ENCODE measurements at places on chromosomes 3 and 15.
A peak's percentile ranks its signal among the peaks of the same experiment; 100 is the strongest.

GRCh38 chr3:161821591-161821990 lies 325.0 kb downstream of the OTOL1 start:
- no peak for DNase-seq

GRCh38 chr3:156406393-156406792 lies 148.5 kb downstream of the SSR3 start:
- no peak for DNase-seq

DNA sequence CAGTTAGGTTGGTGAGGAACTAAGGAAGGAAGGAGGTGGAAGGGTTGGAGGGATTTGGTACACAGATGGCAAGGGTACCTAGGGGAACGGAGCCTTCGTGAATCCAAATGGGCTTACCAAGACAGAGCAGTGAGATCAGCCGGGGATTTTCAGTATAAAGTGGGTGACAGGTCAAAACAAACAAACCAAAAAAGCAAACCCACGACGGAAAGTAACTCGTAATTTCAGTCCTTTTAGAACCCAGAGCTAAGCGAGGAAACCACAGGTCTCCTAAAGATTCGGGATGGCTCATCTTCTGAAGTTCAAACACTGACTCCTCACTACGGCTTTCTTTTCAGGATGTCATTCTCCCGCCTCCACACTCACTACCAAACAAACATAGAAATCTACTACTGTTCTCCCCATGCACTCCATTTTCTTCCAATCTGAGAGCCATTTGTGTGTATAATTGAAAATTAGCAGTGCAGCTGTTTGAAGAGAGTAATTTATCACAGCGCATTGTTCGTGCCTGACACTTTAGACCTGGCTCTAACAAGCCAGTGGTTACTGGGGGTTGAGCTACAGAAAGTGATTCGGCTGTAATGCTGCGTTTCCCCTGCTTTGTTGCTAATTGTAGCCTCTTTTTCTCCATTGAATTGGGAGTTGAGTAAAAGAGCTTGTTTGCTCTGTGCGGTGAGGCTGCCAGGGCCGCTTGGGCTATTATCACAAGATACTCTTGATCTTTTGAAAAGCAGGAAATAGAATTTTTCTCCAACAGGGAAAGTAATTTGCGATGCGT lies 64.7 kb upstream of the CCDC39 start:
- DNase-seq, result no peak

- no peak for DNase-seq
These were observed 69.3 kb downstream of the CHRD start for GRCh38 chr3:184449161-184449515.

GRCh38 chr3:129068291-129068886 lies 7.8 kb downstream of the GP9 start:
- no peak for DNase-seq

- no peak for DNase-seq
These were observed 23.0 kb downstream of the HES1 start for GRCh38 chr3:194158942-194159439.

- no peak for DNase-seq
These were observed 521.5 kb upstream of the PPP2R3A start for GRCh38 chr3:135444058-135444457.

- no peak for DNase-seq
These were observed 397.4 kb upstream of the AZI2 start for GRCh38 chr3:28745916-28746617.

DNA sequence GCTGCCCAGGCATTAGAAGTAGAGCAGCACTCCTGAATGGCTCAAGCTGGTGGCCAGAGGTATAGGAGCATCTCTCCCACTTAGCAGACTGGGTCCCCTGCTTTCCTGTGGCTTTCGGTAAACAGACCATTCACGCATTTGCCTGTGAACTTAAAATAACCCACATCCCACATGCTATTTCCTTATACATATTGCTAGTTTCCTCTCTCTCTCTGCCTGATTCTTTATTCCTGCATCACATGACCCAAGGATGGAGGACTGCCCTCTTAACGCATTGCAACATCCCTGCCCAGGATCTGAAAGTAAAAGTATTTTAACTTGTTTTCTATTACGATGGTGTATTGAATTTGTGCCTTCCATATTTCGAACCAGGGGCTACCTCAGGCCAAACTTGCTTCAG lies 43.4 kb upstream of the NLGN1 start:
- no peak for DNase-seq

DNA sequence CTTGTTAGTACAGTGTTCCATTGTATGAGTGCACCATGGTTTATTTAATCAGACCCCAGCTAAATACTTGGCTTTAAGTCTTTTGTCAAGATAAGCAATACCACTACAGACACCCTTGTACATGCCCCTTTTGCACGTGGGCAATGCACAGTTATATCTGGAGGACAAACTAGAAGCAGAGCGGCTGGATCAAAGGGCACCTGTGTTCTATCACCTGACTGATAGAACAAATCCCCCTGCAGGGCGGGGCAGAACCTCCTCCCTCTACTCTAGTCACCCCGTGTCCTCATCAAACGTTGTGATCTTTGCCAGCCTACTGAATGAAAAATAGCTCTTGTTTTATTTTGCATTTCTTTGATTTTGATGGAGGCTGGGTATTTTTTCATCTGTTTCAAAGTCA lies 314.9 kb downstream of the TLE3 start:
- DNase-seq, result peak; percentile 16

- no peak for DNase-seq
These were observed 13.7 kb downstream of the SERPINI1 start for GRCh38 chr3:167749209-167749608.

DNA sequence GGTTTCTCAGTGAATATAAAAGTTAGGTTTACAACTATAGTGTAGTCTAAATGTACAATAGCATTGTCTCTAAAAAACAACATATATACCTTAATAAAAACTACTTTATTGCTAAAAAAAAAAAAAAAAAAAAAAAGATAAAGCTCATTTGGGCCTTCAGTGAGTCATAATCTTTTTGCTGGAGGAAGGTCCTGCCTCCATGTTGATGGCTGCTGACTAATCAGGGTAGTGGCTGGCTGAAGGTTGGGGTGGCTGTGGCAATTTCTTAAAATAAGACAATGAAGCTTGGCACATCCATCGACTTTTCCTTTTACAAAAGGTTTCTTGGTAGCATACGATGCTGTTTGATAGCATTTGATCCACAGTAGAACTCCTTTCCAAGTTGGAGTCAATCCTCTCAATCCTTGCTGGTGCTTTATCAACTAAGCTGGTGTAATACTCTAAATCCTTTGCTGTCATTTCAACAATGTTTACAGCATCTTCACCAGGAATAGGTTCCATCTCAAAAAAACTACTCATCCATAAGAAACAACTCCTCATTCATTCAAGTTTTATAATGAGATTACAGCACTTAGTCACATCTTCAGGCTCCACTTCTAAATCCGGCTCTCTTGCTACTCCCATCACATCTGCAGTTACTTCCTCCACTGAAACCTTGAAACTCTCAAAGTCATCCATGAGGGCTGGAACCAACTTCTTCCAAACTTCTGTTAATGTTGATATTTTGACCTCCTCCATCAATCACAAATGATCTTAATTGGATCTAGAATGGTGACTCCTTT lies 13.3 kb downstream of the ZNF280D start:
- DNase-seq, result peak; percentile 15

- DNase-seq, result no peak
These were observed 48.7 kb downstream of the RAF1 start for GRCh38 chr3:12615266-12615665.

DNA sequence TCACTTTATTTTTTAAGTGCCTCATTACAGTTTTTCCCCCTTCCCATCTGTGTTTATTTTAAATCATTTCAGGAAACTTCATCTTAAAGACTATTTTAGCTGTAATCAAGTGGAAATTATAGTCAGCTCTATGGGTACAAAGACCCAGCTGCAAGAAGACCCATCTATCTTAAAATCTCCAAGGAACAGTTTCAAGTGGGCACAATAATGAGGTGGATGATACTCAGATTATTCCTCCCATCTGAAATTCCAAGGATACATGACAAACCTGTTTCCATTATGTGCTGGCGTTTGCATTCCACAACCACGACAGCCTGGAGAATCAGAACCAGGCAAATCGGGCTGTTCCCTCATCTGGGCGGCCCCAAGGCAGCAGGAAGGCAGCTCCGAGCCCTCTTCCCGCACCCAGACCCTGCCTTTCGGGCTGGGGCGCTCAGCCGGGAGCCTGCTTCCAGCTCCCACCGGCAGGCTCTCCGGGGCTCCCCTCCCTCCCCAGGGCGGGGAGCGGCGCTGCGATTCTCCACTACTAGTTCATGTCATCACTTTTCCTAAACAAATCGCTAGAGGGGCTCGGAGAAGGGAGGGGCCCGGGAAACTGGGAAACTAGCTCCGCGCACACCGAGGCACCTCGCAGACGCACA lies at the start of gene MGLL:
MGLL (minus strand) TSS at position 475 of the 641 bp plus-strand sequence; CDS start at position 278, 197 bp downstream.
- no peak for DNase-seq

GRCh38 chr15:73873456-73873855 lies at the start of gene TBC1D21:
TSS of gene TBC1D21 (plus strand) at chr15:73873564. CDS start at chr15:73873710, 146 bp downstream.
- no peak for DNase-seq

Measured in stimulated activated naive CD8-positive, alpha-beta T cell treated with anti-CD3 and anti-CD28 coated beads, Interleukin-15, amount 100 ng/mL, for 72 hours (primary cell).